ENCODE measurements at places on chromosomes 11 and 22.

- no peak for DNase-seq
Measured at GRCh38 chr11:100855466-100856067, 168.5 kb downstream of the ARHGAP42 start.

GRCh38 chr11:97943493-97943892 is 1077.3 kb upstream of the CNTN5 start:
- no peak for DNase-seq

DNA sequence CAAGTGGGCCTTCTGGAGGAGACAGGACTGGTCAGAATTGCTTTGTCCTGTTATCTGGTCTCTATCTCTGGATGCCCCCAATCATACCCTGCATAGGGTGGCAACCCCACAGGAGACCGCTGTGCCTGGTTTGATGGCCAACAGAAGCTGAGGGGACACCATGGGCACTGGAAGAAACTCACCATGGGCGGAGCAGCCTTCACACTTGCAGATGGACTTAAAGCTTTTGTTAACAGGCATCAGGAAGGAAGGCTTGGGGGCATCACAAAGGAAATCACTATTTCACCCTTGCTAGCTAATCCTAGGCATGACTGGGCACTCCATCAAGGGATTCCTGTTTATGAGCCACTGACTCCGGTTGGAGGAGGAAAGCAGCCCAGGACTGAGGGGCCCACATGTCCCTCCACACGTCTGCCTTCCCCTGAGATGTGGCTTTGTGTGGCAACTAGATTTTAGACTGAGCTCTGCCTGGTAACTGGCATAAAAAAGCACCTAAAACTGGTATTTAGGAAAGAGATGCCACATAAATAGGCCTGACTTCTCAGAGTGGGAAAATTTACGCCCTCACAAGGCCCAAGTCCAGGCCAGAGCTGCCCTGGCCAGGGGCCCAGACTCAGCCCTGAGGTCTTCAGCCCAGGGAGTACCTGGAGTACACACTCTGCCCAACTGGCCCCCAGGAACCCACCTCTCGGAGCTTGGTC is 57.0 kb upstream of the LYVE1 start:
- no peak for DNase-seq

GRCh38 chr11:117997823-117998579 is 11.8 kb downstream of the IL10RA start:
- DNase-seq: peak; percentile 32

DNA sequence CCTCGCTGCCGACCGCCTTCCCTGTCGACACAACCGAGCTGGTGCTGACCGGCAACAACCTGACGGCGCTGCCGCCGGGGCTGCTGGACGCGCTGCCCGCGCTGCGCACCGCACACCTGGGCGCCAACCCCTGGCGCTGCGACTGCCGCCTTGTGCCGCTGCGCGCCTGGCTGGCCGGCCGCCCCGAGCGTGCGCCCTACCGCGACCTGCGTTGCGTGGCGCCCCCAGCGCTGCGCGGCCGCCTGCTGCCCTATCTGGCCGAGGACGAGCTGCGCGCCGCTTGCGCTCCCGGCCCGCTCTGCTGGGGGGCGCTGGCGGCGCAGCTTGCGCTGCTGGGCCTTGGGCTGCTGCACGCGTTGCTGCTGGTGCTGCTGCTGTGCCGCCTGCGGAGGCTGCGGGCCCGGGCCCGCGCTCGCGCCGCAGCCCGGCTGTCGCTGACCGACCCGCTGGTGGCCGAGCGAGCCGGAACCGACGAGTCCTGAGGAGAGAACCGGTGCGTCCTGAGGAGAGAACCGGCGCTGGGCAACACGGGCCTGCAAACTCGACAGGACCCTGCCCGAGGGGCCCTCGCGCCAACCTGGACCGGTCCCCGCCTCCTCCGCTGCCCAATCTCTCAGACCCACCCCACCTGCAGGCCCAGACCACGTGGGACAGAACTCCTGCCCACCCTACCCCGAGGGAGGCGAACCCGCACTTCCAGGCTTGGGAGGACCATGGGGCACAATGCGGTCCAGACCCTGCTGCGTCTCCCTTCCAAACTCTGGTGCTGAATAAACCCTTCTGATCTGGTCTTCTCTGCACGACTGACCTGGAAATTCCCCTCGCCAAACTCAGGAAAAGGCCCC is 866 bp downstream of the GP1BB start:
- peak; percentile 53 for DNase-seq

GRCh38 chr11:18754308-18754707 is 28.3 kb upstream of the IGSF22 start:
- DNase-seq: peak; percentile 6

GRCh38 chr11:7593481-7593880 is 79.7 kb downstream of the PPFIBP2 start:
- no peak for DNase-seq

- no peak for DNase-seq
Measured at GRCh38 chr22:27554106-27554811, 247.3 kb downstream of the MN1 start.

DNA sequence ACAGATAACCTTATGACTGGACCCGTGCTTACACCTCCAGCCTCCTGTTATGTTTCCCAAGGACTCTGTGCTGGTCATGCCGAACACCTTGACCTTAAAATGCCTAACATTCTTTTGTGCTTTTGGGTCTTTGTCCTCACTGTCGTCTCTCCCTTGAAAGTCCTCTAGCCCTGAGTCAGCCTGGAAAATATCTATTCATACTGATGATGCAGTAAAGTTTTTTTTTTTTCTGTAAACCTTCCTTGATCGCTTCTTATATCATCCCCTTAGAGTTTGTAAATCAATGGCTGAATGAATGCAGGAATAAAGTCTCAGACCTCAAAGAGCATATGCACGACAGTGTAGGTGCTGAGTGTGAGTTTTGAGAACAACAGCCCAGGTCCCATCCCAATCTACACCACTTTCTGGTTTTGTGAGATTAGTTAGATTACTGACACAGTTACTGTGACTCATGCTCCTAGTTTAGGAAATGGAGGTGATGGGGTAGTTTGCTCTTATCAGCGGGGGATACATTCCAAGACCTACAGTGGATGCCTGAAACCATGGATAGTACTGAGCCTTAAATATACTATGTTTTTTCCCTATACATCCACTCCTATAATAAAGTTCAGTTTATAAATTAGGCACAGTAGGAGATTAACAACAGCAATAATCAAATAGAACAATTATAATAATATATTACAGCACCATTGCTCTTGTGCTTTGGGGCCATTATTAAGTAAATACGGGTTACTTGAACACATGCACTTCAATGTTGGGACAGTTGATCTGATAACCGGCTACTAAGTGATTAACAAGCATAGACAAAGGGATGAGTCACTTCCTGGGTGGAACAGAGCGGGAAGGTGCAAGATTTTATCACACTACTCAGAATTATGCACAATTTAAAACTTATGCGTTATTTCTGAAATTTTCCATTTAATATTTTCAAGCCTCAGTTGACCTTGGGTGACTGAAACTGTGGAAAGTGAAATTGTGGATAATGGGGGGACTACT is 8.6 kb downstream of the TCN1 start:
- DNase-seq: no peak

DNA sequence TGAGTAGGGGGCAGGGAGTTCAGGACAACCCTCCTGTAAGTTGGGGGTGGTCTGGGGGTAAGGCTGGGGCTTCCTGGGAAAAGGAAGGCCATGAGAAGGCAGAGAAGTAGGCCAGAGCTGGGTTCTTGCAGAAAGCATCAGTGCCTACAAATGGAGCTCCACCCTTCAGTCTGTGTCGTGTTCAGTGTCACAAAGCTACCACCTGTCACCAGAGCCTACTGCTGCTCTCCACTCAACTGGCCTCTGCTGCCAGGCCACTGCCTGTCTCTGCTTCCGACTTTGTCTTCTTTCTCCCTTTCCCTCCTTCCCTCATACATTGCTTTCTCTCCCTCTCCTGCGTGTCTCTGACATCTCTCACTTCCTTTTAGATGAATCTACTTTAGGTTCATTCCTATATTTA is 3.4 kb upstream of the WBP2NL start:
- DNase-seq: no peak

DNA sequence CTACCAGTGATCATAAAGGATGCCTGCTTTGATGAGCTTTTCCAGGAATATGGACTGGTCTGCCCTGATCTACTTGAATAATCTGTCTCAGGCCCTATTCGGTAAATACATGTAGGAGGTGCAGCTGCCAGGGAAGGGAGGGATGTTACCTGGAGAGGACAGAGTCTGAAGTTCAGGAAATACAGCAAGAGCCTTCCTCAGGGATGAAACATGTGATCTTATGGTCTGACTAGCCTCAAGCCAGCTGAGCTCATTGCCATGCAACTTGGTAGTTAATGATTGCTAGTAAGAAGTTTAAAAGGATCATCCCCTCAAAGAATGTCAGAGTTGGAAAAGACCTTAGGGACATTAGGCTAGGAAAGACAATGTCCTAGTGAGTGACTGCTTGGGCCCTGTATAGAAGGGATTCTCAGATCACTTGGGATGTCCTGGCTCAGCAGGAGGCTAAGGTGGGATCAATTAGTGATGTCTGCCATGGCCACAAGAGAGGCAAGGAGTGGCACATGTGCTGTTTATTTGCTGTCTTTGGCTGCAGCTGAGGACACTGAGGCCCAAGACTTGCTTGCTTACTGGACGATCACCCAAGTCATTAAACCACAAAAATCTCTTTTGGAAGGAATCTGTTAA is 18.5 kb downstream of the PTPRJ start:
- no peak for DNase-seq

GRCh38 chr11:123525097-123525496 is 95.0 kb downstream of the GRAMD1B start:
- no peak for DNase-seq

DNA sequence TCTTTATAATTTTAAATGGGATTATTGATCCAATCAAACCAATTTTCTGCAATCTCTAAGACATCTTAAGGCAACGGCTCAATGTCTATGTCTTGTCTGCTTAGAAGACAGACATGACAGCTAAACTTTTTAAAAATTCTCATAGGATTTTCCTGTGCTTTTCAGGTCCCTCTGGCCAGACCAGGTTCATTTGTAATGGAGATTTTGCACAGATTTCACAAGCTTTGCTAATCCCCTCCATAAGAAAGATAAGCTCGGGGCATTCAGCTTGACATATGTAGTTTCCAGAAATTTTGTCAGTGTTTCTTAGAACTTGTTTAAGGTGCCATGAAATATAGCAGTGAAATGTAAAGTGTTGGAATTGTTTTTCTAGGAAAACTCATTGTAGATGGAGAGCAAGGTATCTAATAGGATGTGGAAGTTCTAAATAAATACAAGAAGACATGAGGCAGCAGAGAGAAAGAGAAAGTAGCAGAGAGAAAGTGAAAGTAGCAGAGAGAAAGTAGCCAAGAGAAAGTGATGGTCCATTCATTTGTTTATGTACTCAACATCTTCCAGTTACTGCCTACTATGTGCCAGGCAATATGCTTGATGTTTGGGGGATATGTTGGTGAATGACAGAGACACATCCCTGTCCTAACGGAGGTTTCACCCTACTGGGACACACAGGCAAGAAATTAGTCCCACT is 219.1 kb upstream of the ARHGAP42 start:
- DNase-seq: no peak

DNA sequence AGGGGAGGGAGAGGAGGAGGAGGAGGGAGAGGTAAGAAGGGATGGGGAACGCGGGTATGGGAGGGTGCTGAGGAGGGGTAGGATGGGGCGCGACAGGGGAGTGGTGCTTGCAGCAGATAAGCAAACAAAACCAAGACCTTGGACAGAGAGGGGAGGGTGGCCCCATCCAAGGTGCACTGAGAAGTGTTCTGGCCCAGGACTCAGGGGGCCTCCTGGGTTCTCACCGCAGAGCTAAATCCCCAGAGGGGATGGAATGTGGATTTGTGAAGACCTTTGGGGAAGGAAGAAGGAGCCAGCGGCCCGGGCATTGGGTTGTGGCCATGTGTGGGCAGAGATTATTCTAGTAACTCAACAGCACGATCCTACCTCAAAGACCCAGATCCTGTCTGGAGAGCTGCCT is 90.9 kb upstream of the LINC01488 start:
- no peak for DNase-seq

DNA sequence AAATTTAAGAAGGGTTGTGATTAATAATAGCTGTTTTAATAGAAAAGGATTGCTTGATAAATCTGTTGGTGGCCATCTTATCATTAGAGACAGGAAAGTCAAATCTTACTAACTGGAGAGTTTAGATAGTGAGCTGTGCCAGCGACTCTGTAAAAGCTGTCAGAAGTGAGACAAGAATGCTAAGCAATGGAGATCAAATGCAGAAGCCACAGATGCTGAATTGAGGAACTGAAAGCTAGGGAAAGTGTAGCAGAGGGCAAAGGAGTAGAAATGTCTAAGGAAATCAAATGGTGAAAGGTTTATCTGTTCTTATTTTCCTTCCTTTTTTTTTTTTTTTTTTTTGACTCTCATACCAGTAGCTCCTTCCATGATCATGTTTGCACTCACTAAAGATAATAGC is 13.7 kb downstream of the MS4A13 start:
- no peak for DNase-seq

GRCh38 chr22:45980268-45980570 is 3.3 kb upstream of the WNT7B start:
- DNase-seq: no peak

DNA sequence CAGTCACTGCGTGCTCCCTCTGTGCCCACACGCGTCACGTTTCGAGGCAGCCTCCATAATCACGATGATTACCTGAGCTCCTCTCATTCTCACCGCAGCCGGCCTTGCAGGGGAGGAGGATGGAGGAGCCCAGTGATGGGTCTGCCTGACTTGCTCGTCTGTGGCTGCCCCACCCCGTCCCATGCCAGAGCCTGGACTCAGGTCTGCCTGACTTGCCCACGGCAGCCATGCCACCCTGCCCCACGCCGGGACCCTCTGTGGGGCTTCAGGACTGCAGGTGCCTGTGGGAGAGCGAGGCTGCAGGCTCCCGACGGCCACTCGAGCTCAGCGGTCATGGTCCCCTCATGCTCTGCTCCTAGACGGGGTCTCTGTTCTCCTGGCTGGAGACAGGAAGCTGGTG is 1025.1 kb downstream of the BRD1 start:
- no peak for DNase-seq

DNA sequence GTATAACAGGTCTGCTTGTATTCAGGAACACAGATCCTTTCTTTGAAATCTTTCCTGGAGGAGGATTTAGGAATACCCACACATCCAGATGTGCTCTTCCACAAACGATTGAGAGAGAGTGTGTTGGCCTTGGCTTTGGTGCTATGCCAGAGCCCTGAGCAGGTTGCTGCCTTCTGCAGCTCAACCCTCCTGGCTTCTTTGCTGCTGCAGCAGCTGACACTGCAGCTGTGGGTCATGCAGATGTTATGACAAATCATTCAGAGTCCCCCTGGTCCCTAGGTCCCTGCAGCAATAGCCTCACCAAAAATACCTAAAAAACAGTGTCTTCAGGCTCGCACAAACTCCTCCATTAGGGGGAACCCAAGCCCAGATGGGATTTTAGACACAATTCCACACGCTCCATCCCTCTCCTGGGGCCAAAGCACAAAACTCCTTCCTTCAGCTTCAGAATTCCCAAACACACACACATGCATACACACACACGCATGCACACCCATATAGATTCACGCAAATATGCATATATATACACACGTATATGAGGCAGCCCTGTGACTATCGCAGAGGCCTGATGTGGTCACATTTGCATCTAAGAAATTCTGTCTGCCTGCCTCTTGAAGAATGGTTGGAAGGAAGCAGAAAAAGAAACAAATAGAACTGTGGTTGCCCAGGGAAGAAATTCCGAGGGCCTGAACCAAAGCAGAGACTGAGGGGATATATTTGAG is 35.4 kb downstream of the SLN start:
- DNase-seq: no peak
